ENCODE measurements at places on chromosomes 12 and 14.

DNA sequence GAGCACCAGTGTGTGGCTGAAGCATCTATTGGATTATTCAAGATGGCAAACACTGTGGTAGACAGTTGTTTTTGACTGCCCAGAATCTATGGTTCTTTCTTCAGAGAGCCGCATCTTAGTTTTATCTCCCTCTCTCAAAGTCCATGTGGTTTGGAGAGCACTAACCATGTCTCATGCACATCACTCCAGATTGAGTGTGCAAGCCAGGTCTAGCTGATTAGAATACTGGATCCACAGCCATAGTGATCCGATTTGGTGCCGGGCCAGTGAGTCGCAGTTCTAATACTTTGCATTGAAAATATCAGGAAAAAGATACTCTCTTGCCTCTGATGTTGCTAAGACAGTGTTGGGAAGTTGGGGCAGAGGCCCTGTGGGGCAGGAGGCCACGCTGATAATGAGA lies 4.6 kb upstream of the SBNO1 start:
- no peak for DNase-seq

GRCh38 chr14:74368026-74368425 lies 19.8 kb downstream of the VRTN start:
- no peak for DNase-seq

DNA sequence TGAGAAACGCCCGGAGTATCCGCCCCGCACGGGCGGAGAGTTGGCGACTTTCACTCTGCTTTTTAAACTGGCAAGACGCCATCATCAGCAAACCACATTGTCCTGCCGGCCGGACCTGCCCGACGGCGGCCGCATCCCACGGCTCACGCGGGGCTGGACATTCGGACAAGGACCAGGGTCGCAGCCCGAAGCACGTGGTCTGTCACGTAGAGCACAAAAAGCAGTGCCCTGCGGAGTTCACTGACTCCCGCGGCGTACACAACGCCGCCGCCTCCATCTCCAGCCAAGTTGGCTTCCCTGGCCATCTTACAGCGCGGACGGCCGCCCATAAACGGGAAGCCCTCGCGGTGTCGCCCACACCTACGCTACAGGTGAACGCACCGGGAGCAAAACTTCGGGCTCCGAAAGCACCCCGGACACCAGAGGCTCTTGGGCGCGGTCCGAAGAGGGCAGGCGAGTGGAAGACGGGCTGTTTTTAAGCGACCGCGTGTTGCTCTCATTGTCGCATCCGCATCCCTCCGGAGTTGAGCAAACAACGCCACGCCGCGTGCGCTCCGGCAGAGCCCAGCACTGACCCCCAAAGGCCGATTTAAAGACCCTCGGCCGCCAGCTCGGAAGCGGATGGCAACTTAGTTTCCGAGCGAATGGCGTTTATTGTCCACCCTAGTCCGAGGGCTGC lies 966 bp downstream of the SINHCAF start:
- DNase-seq = peak; percentile 60

DNA sequence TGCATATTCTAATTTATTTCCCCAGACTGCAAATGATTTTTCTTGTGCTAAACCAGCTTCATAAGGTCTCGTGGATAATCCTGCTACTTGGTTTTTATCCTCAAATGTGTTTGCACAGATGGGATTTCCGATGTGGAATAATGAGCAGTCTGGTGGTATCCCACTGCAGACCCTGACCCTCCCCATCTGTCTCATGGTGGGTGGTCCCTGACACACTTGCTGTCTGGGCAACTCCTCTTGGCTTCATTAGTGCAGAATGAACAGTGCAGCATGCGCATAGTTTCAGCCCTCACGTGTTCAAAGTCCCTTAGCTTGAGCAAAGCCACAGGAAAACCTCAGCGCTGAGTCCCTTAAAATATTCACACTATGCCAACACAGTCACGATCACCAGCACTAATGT lies 996.5 kb downstream of the AACS start:
- no peak for DNase-seq

DNA sequence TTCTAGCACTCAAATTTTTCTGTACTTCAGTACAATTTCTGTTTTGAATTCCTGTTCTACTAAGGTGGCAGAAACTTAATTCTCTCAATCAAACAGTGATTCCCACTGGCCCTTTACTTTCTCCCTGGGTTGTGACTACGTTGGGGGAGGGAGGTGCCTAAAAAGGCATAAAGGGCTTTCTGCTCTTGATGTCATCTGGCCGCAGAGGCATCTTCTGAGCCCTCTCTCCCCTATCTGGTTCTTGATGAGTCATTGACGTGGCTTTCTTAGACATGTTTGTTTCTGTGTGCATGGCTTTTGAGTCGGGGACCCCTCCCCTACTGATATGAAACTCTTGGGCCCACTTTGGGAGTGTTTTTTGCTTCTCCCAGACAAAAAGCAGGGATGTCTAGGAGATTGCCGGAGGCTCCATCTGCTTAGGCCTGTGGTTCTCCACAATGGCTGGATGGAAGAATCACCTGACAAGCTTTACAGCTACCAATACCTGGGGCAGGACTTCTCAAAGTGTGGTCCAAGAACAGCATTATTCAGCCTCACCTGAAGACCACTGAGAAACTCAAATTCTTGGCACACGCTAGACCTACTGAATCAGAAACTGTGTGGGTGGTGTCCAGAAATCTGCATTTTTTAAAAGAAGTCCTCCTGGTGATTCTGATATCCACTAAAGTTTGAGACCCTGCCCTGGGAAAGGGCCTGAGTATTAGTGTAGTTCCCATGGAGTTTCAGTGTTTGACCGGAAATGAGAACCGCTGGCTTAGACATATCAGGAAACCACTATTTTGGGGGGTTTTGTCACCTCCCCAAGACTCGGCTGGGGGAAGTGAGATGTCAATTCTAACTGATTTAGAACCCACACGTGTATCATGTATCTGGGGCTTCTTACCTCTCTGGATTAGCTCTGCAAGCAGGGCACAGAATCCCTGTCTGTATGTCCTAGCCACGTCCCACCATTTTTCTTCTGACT lies 395.7 kb upstream of the PDE3A start:
- peak; percentile 29 for DNase-seq

GRCh38 chr14:101199028-101199770 lies 295.7 kb upstream of the RTL1 start:
- no peak for DNase-seq

- DNase-seq = no peak
Observed at GRCh38 chr12:14402697-14403096, 37.2 kb downstream of the ATF7IP start.

GRCh38 chr12:120674097-120674636 lies 12.8 kb upstream of the MLEC start:
- no peak for DNase-seq

DNA sequence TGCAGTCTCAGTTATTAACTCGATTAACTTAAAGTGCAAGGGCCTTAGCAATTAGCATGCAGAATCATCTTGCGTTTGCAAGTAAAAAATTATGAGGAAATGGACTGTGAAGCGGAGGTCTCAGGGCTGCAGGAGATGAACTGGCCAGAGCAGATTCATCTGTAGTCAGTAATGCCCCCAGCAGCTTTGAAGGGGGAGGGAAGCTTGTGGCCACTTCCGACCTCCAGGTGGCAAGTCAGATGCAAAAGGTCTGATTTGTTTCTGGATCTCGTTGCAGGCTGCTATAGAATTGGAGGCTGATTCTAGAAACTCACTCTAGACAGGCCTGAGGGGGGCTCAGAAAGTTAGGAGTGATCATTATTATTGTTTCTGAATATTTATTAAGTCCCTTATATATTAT lies 107.4 kb upstream of the RGS6 start:
- no peak for DNase-seq

GRCh38 chr12:8590842-8591545 lies 21.7 kb downstream of the AICDA start:
- peak; percentile 69 for DNase-seq

DNA sequence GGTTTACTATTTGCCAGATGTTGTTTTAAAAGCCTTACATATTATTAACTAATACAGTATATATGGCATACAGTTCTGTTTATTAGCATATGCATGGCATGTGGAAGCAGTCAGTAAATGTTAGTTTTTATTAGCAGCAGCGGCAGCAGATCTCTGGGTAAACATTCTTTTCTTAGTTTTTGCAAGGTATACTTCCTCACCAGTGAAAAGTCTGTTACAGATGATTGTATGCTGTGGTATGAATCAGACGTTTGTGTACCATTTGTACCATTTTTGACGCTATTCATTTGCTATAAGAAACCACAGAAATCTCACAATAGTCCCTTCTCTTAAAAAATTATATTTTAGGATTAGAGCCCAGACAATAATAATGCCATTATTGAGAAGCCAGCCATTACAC lies 17.8 kb downstream of the STK38L start:
- no peak for DNase-seq

- no peak for DNase-seq
Observed at GRCh38 chr12:33669349-33669748, 229.7 kb upstream of the SYT10 start.

- DNase-seq = no peak
Observed at GRCh38 chr12:57234571-57235016, 5.1 kb downstream of the SHMT2 start.

GRCh38 chr12:57736741-57737466 lies 1.6 kb downstream of the AGAP2 start:
- no peak for DNase-seq

DNA sequence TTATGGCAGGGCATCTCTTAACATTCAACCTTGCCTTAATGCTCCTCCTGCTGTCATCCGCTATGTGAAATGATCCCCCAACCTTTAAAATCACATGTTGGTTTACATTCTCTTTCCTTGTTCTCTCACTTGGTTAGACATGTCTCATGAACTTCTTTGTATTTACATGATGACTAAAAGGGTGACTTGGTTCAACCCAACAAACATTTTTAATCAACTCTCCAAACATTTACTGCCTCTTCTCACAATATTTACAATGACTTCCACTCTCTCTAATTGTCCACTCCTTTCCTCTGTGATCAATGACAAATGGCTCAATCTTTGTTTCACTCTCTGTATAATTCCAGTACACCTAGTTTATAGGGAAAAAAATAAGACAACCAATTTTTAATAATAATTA lies 506.1 kb downstream of the NELL2 start:
- DNase-seq = no peak

DNA sequence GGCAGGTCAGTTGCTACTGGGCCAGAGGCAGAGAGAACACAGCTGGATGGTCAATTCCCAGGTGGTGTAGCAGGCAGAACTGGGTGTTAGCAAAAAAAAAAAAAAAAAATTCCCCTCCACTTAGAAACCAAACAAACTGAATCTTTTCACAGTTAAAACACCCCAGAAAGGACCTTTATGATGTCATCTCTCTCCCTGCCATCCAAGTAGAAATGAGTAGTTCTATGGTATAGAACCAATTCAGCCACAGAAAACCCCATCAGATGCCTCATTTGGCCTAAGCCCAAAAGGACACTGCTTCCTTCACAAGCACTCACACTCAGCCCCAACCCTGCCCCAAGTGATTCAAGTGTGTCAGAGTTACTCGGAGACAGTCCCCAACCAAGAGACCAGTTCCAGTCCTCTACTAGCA lies 230.8 kb downstream of the DPF3 start:
- DNase-seq = no peak

DNA sequence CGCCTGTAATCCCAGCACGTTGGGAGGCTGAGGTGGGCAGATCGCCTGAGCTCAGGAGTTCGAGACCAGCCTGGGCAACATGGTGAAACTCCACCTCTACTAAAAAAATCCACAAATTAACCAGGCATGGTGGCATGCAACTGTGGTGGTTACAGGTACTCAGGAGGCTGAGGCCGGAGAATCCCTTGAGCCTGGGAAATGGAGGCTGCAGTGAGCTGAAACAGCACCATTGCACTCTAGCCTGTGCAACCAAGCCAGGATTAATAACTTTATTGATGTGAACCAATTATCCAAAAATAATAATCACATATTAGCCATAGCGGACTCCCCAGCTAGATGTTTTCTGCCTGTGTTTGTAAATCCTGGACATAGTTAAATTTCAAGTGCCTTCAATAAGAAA lies 1.8 kb upstream of the NUDT4 start:
- no peak for DNase-seq

- no peak for DNase-seq
Observed at GRCh38 chr12:82651489-82651888, 35.2 kb upstream of the TMTC2 start.

GRCh38 chr14:67432050-67432564 lies 20.1 kb upstream of the PLEK2 start:
- DNase-seq = no peak

DNA sequence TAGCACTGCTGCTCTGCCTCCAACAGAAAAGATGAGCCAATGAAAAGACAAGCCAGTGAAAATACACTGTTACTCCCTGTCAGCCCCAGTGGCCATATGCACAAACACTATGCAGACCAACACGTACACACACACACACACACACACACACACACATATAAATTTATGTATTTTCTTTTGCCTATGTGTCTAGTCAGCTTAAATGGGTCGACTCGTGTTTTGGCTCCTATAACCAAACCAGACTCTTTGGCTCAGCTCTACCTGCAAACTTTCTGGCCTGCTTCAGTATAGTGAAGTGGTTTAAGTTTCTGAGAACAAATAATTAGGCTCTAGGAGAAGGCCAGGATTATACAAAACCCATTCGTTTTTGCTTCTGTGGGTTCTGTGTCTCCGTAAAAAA lies 30.3 kb upstream of the PMCH start:
- no peak for DNase-seq

- no peak for DNase-seq
Observed at GRCh38 chr12:49027846-49028555, 9.4 kb upstream of the PRKAG1 start.

DNA sequence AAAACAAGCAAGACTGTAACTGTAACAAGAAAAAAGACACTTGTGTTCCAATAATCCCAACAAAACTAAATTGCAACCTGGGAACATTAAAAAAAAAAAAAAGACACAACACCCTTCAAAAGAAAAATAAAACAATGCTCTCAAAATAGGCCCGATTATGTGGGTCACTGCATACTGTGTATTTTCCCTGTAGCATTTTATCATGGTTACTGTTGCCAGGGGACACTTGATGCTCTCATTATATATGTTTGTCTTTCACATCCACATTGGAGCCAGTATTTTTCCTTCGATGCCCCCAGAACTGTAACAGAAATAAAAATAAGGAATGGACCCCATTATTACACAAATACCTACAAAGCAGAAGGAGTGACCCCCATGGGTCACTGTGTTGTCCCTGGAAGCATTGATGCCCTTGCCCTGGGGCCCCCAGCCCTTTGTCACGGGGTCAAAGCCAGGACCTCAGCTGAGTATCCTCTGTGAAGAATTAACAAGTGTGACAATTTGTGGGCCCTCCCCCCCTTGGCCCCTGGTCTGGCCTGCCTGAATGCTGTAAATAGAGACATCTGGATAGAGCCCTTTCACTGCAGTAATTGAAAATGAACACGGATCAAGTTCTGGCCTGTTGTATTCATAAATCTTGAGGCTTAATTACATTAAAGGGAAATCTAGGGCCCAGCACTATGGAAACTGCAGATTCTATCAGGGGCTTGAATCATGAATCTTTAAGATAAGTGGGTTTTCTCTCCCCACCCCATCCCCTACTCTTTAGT lies 72.8 kb downstream of the C12orf42 start:
- DNase-seq = no peak

- DNase-seq = no peak
Observed at GRCh38 chr12:12447236-12447635, 90.4 kb downstream of the BORCS5 start.

GRCh38 chr14:102279282-102279681 lies 25.7 kb downstream of the MOK start:
- DNase-seq = no peak

- no peak for DNase-seq
Observed at GRCh38 chr12:122067966-122068365, 10.6 kb upstream of the MLXIP start.

- DNase-seq = no peak
Observed at GRCh38 chr14:59091976-59092375, 96.5 kb upstream of the DAAM1 start.
